CD4-positive, alpha-beta T cell treated with Interleukin-4 for 4 hours (primary cell): ENCODE measurements at places on chromosomes 1 and 21.

DNA sequence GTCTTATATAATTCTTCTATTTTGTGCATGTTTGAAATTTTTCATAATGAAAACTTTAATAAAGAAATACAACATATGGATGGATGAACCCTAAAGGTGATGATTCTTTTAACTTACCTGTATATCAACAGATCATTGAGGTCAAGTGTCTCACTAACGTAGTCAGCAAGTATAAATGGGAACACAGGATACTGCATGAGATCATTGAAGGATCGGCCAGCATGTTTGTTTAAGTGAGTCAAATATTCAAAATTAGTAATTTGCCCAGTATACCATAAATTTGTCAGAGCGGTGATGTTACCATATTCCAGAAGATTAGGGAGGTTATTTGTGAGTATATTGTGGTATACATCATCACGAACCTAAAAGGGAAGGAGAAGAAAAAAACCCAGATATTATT is 71.0 kb upstream of the GNG4 start:
- DNase-seq = no peak

GRCh38 chr1:54950006-54950368 is 30.4 kb upstream of the TMEM61 start:
- no peak for DNase-seq

GRCh38 chr21:45963232-45963570 is 18.4 kb upstream of the COL6A1 start:
- DNase-seq = no peak

GRCh38 chr1:218886101-218886871 is 287.4 kb upstream of the LYPLAL1 start:
- no peak for DNase-seq

- no peak for DNase-seq
Observed at GRCh38 chr1:154926201-154926600, 10.3 kb downstream of the PMVK start.

GRCh38 chr21:33984021-33984481 is 68.4 kb upstream of the ATP5PO start:
- no peak for DNase-seq

DNA sequence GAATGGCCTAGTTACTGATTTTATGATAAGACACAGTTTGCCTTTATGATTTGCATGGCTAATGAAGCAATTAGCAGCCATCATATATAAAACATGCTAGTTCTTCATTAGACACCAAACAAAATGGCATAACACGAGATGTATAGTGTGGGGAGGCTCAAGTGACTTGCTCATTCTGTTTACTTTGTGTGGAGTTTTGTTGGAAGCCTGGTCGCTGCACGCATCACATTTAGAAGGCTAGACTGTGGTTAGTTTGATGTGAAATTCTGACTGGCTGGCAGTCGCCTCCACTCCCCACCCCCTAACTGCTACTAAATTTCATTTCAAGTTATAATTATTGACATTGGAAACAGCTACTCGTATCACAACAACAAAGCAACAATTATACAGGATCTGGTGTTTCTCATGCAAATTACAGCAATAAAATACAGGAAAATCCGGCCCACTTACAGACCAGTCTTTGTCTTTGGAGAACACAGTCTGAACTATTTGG is 356.1 kb downstream of the LMO4 start:
- DNase-seq = peak; percentile 5

DNA sequence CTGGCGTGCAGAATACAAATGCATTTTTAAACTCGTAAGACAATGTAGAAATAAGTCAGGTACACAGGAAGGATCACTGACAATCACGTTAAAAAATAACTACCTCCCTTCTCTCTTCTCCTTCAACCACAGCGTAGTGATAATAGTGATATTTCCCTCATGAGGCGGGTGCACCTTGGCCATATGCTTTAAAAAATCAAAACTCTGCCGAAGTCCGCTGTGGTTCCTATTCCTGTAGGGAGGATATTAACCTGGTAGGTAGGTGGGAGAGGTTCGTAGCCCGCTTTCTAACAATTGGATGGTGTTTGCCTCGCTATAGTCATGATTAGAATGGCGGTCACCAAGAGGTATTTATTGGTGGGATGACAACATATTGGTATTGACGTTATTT is 732 bp downstream of the GREM2 start:
- DNase-seq = no peak

GRCh38 chr1:227654431-227654830 is 80.7 kb downstream of the JMJD4 start:
- no peak for DNase-seq

DNA sequence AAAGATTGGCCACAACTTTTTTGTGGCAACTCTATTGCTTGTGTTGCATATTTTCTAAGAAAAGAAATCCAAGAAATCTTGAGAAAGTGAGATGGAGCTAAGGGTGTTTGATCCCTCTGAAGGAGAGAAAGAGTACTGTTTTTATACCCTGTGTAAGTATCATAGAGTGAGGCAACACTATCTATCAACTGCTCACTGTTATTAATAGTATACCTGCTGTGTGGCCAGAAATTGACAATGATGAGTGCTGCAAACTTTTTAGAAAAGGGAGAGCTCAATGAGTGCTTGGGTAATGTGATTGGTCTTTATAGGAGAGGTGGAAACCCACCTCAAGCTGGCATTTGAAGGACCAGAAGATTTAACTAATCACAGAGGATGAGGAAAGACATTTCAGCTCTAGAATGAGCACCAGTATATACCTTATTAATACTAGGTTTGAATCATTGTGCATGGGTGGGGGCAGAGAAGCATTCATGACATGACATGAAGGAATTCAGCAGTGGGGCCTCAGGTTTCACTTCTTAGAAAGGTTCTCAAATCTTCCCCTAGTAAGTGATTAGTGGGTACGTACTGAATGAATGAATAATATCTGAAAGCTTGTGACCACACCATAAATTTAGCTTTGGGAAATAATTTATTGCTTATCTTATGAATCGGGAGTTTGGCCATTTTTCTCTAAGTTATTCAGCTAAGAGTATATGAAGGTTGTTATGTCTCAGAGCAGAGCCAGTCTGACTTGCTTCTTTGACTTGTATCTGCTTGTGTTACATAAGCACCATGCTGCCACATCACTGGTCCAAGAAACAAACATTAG is 169.2 kb upstream of the SGIP1 start:
- DNase-seq = no peak

- peak; percentile 20 for DNase-seq
Observed at GRCh38 chr21:38804789-38805327, 871 bp upstream of the ETS2 start.

DNA sequence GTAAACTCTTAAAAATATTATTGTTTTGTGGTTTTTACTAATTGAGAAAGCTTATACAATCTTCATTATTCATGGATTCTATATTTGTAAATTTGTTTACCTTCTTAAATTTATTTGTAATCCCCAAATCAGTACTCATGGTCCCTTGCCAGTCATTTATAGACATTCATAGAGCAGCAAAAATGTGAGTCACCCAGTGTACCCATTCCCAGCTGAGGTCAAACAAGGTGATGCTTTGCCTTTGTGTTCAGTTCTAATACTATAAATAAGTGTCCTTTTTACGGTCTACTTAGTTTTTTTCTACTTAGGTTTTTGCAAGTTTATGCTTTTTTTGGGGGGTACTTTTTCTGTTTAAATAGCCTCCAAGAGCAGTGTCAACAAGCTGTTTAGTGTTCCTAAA is 36.1 kb downstream of the SORT1 start:
- no peak for DNase-seq

GRCh38 chr21:46119144-46119636 is 21.3 kb downstream of the COL6A2 start:
- no peak for DNase-seq

GRCh38 chr1:7535934-7536878 is 234.9 kb upstream of the VAMP3 start:
- DNase-seq = no peak

DNA sequence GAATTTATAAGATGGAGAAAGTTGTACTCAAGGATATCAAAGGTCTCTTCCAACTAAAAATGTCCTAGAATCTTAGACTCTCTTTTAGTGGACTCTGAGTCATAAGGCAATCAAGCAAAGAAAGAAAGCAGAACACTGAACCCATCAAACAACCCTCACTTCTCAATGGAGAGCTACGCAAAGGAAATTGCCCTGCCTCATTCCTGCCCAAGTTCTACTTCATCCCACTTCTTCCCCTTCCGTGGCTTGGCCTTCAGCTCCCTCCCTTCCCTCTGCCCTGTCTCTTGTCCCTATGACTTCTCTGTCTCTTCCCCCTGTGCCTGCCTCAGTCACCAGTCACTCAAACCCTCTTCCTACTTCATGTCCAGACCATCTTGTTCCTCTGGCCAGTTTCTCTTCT is 58.5 kb downstream of the RIMS3 start:
- no peak for DNase-seq

GRCh38 chr1:209157546-209158249 is 425.8 kb upstream of the CAMK1G start:
- DNase-seq = no peak

- DNase-seq = no peak
Observed at GRCh38 chr1:227318853-227319607, 738 bp upstream of the CDC42BPA start.

- peak; percentile 62 for DNase-seq
Observed at GRCh38 chr1:154784924-154785531, 85.1 kb downstream of the KCNN3 start.

DNA sequence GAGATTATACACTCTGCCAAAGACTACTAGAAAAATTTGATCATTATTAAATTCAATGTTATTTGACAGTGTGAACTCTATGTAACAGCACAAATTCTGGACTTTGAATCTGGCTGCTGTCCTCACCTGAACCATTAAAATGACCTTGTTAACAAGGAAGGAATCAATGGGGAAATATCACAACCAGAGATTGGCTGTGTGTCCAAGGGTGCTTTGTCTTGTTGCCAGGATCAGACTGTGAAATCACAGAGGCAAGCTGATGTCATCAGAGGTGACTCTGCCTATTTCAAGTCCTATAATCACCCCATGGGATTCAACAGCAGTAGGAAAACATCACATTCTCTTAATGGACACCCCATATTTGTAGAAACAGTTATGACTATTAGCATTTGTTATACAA is 46.8 kb downstream of the ADAMTS5 start:
- no peak for DNase-seq

DNA sequence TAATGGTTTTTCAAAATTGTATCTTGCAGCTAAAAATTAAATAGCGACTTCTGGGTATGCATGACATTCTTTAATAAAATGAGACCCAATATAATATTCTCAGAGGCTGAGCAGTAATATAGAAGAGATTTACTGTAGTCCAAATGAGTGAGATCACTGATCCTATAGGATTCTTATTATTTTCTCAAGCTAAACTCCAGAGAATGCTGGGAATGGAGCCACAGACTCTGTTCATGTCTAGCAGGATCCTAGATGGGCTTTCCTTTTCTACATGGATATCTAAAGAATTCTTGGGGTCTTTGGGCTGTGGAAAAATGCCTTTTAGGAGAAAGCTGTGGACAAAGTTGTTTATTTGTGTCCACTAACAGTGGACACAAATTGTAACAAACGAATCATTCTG is 150.7 kb upstream of the ZNF644 start:
- no peak for DNase-seq

DNA sequence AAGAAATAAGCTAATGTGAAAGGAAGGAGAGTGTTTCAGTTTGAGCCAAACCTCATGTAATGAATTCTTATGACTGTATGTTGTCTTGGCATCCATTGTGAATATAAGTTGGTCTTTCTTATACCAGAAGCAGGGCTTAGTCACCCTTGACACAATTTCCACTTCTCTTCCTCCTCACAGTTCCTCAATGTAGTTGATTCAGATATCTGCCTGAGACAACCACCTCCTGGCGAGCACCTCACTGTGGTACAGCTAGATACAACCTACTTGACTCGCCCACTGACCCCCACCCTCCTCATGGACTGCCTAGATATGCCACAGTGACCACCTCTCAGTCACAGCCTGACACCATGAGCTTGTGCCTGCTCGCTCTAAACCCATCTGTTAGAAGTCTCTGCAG is 45.6 kb downstream of the KYAT3 start:
- DNase-seq = no peak

GRCh38 chr21:26818906-26819305 is 26.3 kb downstream of the ADAMTS1 start:
- no peak for DNase-seq

DNA sequence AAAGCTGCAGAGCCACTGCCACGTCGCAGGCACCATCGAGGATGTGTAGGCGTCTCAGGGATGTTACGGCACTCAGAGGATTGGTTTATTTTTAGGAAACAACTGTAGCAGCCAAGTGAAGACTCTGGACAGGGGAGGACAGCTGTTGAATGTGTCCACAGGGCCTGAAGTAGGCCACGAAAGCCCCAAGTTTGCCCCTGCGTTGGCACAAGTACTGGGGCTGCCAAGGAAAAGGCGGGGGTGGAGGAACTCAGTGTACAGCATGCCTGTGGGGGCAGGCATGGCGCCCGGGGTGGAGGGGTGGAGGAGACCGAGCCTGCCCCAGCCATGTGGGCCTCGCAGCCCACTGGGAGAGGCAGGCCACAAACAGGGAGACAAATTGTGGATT is 89.7 kb downstream of the ADARB1 start:
- no peak for DNase-seq

GRCh38 chr21:34360488-34361241 is 3.1 kb upstream of the KCNE2 start:
- DNase-seq = no peak

GRCh38 chr21:41477641-41478318 is 30.2 kb downstream of the TMPRSS2 start:
- DNase-seq = no peak

- DNase-seq = no peak
Observed at GRCh38 chr1:51219022-51219421, 17.1 kb upstream of the RNF11 start.

DNA sequence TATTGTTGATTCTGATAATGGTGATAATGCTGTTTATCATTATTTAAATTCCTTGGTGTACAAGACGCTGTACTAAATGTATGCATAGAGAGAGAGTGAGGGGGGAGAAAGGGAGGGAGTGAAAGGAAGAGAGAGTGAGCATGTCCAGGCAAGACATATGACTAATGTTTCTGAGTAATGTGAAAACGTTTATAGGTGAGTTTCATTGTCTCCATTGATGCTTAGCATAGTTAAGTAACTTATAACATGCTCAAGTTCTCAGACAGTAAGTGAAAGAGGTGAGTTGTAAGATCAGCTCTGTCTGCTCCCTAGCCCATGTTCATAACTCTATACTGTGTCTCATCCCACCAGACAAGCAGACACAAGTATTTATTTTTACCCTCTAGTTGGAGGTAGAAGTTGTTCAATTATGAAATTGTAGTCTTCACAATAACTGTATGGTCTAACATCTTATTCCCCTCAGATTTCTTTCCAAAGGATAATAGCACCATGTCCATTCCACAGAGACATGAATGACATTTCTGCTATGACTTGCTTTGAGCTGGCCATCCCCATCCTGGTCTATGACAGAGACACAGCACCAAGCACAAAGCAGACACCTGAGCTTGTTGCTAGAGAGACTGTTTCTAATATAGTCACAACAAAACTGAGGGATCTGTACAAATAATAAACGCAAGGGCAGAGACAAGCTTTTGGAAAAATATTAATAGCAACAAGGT is 285.1 kb downstream of the CACNA1E start:
- no peak for DNase-seq

GRCh38 chr21:44333509-44334328 is 5.5 kb downstream of the CFAP410 start:
- no peak for DNase-seq
